ENCODE measurements at places on chromosomes 3 and 15. TPM values are rescaled to one million over a fixed set of nuclear protein-coding genes. Genes with fewer than 3 reads are reported as not detected.

Gene SEMA6D
- total RNA-seq: 9.9 TPM

Gene CX3CR1
- 1.3 TPM for total RNA-seq

Gene HGD
- 0.73 TPM for total RNA-seq

Gene TUSC7
- total RNA-seq: not detected

DNA sequence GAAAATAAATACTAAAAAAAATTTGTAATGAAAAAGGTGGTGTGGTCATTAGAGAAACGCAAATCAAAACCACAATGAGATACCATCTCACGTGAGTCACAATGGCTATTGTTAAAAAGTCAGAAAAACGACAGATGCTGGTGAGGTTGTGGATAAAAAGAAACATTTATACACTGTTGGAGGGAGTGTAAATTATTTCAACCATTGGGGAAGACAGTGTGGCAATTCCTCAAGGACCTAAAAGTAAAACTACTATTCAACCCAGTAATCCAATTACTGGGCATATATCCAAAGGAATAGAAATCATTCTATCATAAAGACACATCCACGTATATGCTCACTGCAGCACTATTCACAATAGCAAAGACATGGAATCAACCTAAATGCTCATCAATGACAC, 120.3 kb downstream of the MYO9A start:
- DNase-seq: no peak

- DNase-seq: no peak
These were observed 3.6 kb upstream of the CD276 start for GRCh38 chr15:73680549-73680948.

DNA sequence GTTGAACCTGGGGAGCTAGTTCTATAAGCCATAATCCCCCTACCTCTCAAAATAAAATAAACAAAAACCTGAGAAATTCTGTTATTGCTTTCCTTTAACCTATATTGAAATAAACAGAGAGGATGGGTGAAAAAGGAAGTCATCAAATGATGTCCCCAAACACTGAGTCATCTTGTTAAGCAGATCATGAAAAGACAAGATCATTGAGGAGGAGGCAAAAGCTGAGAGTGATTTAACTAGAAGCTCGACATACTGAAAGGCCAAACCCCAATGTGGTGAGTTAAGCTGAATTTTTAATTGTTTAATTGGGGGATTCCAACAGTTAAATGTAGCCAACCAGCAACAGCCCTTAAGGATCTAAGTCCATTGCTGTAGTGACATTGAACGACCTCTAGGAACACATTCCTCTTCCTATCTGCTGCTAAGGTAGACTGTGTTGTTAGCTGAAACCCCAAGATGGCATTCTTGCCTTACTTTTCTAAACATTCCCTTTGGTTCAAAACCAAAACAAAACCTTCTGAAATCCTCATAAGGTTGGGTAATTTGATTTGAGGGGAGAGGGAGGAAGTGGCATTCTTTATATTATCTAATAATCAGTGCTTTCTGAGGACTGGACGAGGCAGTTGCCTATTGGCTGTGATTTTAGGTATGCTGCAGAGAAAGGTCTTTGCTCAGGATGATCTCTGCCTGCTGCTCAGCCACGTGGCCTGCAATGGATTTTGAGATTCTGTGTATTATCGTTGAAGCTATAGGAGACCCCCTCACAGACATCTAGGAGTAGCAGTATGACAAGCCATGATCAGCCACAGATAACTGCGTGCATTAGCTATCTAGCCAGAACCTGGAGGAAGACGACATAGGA, 62.7 kb upstream of the BNIP2 start:
- DNase-seq: no peak

DNA sequence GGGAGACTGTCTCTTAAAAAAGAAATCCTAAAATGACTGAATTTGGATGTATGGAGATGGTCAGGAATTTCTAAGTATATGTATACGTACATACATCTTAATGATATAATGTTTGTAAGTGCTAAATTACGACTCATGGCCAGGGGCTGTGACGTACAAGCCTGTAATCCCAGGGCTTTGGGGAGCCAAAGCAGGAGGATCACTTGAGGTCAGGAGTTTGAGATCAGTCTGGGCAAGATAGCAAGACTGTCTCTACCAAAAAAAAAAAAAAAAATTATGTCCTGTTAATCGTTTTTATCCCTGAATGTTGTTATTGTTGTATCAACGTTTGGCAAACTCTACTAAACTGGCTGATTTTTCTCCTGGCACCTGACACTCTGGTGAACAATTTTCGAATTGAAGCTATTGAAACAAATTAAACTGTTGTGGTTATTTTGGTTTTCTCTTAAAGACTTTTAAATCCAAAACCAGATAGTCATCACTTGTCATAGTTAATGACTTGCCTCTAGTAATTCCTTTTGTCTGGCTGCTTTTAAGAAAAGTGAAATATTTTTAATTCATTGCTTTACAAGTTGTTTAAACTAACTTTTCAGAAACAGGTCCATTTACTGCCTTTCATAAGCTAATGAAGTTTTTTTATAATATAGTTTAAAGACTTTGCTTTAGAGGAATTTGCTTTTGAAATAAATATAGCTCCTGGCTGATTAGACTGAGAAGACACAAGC, 7.0 kb downstream of the MORF4L1 start:
- no peak for DNase-seq

- DNase-seq: no peak
These were observed 8.5 kb upstream of the OXTR start for GRCh38 chr3:8777978-8778267.

DNA sequence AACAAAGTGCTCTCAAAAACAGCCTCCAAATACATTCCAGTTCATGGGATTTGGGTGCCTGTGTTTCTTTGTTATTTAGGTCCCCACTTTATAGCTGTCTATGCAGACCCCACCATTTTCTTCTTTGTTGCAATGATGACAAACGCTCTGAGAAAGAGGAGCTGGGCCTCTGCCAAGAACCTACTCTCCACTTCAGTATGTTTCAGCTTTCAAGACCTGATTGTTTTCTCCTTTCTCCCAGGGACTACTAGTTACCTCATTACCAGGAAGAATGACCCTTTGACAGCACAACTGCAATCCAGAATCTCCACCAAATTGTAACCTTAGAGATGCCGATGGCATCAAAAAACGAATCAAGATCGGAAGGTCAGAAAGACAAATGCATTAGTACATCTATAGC, 236.8 kb downstream of the MEIS2 start:
- DNase-seq: no peak

DNA sequence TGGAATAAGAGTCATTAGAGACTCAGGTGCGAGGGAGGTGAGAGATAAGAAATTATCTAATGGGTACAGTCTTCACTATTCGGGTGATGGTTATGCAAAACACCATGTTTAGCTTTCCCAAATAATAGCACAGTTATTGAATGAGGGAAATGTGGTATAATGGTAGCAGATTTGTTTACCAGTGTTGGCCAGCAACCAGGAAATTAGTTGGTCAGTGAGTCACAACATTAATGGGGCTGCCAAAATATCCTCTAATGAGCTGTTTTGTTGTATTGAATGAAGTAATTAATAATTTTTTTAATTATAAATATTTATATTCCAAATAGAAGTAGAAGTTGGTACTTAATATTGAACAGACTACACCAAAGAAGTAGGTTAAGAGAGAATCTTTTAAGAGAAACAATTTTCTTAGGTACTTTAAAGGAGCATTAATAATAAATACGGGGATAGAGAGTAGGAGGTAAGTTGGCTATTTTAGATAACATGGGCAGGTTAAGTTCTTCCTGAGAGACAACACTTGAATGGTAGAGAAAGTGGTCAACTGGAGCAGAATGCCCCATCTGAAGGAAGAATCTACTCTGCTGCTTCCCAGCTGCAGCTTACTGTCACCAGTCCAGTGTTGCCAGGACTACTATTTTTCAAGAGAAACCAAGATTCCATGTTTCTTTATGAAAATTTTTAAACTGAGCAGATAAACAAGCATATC, 218.8 kb downstream of the UBE2E2 start:
- DNase-seq: no peak

DNA sequence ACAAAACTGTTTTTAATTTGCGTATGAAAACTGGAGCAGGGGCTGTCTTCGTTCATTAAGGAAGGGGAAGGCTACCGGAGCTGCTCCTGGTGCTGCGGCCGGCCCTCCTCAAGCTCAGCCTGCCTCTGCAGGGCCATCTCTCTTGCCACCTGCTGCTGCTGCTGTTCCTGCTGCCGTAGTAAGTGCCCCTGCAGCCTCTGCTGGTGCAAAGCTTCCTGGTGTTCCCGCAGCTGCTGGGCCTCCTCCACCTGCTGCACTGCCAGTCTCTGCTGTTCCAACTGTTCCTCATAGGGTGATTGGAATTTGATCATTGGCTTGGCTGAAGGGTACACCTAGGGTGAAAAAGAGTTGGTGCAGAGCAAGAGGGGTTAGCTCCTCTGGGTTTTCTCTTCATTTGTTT, 66.0 kb downstream of the GOLIM4 start:
- DNase-seq: no peak

GRCh38 chr15:64779024-64779423, 3.6 kb upstream of the RBPMS2 start:
- DNase-seq: no peak

DNA sequence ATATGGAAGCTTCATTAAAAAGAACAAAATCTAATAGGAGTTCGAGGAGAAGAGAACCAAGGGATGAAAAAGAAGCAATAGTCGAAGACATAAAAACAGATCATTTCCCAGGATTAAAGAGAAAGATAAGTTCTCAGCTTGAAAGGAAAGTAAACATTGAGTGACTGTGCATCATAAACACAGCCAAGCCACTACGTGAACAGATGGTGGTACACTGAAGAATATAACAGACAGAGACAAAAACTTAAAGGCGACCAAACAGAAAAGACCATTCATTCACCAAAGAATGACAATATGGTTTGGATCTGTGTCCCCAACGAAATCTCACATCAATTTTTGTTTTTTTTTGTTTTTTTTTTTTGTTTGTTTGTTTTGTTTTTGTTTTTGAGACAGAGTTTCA, 210.8 kb upstream of the LINGO1 start:
- DNase-seq: no peak

DNA sequence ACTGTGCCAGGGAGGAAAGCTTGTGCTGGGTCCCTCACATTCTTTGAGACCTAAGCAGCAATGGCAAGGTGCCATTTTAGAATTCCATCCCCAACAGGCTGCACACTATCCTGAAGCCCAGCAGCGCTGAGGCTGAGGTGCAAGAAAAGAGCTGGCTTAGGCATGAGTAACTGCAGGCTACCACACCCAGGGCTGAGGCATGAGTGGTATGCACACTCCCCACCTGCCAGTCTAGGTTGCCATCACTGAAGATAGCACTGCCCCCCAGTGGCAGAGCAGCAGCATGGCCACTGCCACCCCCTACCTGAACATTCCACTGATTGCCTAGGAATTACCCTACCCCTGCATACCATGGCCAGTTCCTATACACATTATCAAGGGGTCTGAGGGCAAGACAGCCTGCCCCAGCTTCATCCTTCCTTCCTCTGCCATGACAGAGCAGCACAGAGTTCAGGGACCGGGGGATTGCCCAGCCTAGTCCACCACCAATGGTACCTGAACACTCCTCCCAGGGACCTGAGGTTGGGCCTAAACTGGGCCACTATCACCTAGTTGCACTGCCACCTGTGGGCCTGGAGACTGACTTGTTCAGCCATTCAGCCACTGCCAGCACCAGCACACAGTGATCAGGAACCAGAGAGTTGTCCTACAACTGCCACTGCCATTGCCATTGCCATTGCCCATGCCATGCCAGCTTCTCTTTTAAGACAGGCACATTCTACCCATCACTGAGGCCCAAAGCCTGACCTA, 129.8 kb downstream of the SATB1 start:
- no peak for DNase-seq

- no peak for DNase-seq
These were observed 24.9 kb downstream of the LARS2 start for GRCh38 chr3:45413172-45413765.

All from cardiac septum (tissue), 1 donor.